ENCODE measurements at places on chromosomes 3 and 15.
A peak's percentile ranks its signal among the peaks of the same experiment; 100 is the strongest.

GRCh38 chr3:87047852-87048251 is 56.9 kb upstream of the VGLL3 start:
- no peak for DNase-seq

DNA sequence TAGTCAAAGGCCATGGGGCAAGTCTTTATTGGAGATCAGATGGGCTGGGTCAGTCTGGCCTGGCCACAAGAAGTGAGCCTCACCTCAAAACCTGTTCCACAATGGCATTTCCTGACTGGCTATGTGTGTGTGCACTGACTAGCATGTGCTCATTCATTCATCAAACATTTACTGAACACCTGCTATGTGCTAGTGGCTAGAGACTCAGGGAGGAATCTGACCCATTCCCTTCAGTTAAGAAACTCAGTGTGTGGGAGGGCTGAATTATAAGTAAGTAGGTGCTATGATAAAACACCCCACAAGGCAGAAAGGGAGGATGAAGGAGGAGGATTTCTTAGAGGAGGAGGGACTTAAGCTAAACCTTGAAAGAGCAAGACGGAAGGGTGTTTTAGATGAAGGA is 5.4 kb upstream of the CGNL1 start:
- DNase-seq = no peak

GRCh38 chr15:82532991-82533481 is 7.2 kb downstream of the RPS17 start:
- DNase-seq = no peak

- DNase-seq = no peak
Measured at GRCh38 chr3:141383555-141384129, 15.3 kb downstream of the ZBTB38 start.

- DNase-seq = no peak
Measured at GRCh38 chr3:104738271-104738670, 628.4 kb upstream of the ALCAM start.

DNA sequence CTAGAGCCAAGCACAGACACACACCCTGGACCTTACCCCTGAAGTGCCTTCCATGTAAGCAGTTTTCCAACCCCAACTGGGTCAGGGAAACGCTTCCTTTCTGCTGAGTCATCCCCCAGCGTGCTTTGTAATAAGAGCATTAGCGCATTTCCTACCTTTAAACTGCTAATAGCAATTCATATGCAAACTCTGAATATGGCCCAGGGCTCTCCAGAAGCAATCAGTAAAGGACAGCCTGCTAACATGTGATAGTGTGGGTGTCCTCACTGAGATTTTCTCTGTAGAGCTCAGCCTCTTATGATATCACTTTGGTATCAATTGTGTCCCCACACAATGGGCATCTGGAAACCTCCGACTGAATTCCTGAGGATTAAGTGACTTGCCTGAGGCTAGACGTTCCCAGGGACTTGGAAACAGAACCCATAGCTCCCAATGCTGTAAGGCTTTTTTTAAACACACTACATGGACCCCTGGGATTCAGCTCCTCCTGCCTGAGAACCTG is 5.6 kb downstream of the GABRB3 start:
- no peak for DNase-seq

GRCh38 chr3:40681658-40682055 is 156.9 kb downstream of the ZNF621 start:
- no peak for DNase-seq

DNA sequence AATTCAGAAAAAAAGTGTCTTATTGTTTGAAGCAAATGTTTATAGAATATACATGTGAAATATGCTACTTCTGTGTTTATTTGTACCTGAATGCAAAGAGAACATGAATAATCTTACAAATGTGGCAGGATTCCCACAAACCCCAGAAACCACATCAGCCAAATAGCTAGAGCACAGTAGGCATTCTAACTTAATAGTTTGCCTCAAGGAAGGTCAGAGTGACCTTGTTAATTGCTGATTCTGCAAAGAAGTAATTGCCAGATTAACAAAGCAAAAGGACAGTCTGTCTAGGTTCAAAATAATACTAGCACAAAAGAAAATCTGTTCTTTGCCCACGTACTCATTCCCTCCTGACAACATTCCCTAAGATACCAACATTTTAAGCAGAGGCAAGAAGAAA is 604.0 kb downstream of the PYDC2 start:
- no peak for DNase-seq

DNA sequence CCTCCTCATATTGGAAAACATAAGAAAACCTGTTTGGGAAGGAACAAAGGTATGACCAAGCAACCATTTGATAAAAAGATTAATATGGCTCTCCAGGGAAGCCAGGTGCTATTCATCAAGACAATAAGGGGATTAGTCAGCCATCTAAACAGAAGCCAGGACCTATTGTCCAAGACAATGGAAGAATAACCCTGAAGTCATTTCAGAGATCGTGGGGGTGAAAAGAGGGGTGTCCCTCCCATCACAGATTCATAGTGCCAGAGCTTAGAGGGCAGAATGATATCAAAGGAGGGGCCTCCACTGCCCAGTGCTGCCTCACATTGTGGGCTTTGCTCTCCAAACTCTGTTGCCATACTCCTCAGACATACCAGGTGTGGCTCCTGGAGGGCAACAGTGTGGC is 73.5 kb downstream of the DAPK2 start:
- DNase-seq = no peak

DNA sequence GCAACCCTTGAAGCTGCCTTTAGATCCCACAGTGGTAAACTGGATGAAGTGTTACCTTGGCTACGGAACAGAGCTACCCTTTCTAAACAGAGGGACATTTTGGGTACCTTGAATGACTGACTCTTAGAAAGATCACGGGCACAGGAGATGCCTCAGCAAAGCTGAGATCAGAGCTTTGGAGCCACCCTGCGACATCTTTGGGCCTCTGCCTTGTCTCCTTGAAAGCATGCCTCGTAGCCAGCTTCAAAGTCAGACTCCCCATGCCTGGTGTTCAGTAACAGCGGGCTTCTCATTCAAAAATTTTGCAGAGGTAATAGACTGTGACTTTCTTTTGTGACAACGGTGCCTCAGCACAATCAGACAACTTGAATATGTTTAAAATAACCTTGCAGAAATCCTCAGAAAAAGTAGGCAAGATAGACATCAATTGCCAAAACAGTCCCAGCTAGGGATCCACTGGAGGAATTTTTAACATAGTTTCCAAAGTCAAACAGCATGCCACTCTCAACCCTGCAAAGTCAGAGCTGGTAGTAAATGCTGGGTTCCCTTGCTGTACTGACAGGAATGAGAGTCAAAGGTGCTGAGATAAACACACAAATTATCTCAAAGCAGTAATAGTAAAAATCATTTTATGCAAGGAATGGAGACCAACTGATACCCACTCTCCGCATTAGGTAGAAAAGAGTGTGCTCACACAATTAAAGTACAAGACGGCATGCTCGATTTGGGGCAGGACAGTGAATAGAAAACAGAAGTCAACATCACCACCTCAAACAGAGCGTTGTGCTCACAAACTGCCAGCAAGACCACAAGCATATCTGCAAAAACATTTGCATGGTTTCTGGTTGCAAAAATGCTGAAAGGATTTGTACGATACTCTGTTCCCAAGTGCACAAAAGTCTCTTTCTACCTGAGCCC is 82.1 kb downstream of the MYO1E start:
- no peak for DNase-seq

DNA sequence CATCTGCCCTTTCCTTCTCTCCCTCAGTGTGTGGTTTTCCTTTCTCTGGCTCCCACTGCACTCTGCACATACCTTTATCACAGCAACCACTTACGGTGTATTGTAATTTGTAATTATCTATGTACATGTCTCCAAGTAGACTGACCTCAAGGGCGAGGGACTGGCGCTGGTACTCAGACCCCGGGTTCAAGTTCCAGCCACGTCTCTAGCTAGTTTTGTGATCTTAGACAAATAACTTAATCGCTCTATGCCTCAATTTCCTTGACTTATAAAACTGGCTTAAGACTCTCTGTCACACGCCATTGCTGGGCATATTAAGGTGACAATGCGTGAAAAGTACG is 607 bp upstream of the SENP2 start:
- DNase-seq = peak; percentile 28

- DNase-seq = no peak
Measured at GRCh38 chr3:11651477-11651876, 7.8 kb upstream of the VGLL4 start.

GRCh38 chr15:84988909-84989644 is 7.4 kb downstream of the PDE8A start:
- no peak for DNase-seq

DNA sequence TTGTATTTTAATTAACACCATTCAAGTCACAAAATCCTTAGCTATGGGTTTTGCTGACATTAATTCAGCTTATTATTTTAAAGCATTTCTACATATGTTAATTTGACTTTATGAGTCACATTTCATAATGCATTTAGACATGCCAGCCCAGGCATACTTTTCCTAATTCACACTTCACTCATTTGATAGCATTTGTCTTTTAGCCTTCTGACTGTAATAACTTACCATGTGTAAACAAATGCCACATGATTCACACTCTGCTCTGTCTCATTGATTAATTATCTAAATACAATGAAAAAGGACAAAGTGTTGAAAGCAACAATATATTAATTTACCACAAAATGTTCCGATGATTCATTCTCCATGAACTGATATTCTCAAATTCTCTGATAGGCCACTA is 927.8 kb upstream of the EPHA6 start:
- no peak for DNase-seq

DNA sequence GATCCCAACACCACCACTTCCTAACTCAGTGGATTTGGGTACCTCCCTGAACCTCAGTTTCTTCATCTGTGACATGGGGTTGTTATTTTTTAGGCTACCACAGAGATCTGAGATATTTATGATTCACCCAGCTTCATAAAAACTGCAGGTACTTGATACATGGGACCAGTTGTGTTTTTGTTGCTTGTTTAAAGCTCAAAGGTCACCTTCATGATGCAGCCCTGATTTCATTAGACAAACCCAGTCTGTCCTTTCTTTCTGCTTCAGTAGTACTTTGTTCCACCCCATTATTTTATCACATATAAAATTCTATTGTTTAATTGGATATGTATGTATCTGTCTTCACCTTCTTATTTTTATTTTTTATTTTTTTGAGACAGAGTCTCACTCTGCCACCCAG is 57.4 kb upstream of the C15orf61 start:
- no peak for DNase-seq

DNA sequence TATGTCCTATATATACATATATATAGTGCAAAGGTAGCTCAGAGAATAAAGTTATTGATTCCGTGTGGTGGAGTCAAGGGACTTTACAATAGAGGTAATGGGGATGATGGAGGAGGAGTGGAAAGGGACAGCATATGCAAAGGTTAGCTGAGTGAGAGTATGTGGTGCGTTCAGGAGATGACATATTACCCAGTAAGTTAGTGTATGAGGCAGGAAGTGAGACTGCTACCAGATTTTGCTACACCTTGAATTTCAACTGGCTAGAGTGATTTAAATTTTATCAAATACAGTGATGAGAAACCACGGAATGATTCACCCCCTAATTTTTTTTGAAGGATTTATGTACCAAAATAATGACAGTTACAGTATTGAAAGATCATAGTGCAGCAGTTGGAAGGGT is 2.8 kb downstream of the ACTL6A start:
- no peak for DNase-seq

DNA sequence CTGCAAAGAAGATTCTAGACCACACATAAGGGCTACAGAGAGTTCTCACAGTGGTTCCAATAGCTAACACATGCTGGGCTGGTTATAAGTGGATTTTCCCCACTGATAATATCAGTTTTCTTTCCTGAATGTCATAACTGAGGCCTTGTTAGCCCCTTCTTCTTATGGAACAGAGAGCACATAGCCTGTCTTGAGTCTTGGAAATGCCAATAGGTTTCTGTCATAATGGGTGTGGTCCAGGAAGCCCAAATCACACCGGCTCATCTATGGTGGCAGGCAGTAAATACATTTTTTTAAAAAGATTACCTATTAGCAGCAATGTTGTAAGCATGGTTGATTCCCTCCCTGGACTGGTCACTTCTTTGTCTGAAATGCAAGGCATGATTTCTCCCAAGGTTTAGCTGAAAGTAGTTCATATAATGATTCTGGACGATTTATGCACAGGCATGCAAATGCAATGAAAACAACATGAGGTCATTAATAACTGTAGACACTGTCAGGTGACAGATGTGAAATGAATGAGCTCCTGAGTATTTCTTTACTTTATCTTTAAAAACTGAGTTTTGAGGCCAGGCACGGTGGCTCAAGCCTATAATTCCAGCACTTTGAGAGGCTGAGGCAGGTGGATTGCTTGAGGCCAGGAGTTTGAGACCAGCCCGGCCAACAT is 67.2 kb upstream of the ATP2C1 start:
- DNase-seq = no peak

GRCh38 chr3:4633078-4634004 is 140.2 kb downstream of the ITPR1 start:
- DNase-seq = no peak

GRCh38 chr3:5051772-5052171 is 70.3 kb upstream of the ARL8B start:
- no peak for DNase-seq

- peak; percentile 86 for DNase-seq
Measured at GRCh38 chr3:56467108-56467507, 1.2 kb downstream of the ERC2 start.

DNA sequence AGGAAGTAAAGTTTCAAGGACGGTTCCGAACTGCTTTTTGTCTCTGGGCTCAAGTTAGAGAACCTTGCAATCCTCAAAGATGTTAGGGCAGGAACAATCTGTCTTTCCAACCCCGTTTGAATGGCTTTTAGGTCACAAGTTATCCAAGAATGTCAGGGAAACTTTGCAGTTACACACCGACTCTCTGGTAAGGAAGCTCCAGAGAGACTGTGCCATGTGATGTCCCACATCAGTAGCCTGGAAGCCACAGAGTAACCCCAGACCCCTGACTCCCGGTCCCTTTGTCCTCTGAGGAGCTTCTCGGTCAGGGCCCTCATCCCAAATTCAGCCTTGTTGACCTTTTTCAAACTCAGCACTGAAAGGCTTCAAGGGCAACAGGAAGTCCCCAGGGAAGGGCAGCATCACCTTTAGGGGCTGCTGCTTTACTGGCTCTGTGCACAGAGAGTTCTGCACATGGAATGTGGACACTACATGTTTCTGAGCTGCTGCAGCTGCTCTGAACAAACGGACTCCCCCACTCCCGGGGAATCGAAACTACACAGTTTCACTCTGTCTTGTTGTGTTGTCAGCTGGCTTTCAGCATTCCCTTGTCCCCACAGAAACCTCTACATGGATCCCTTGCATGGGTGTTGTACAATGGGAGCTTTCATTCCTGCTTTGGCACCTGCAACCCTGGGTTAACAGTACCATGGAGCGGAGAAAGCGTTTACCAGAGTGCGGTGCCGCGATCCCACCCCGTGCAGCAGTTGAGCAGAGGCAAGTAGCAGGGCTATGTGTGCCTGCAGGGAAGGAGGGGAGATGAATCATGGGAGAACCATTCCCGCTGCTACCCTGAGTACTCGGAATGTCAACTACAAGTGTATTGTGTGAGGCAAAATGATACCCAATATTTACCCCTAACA is 408.2 kb upstream of the THBS1 start:
- no peak for DNase-seq

GRCh38 chr15:39205506-39206371 is 375.1 kb upstream of the THBS1 start:
- DNase-seq = no peak

- no peak for DNase-seq
Measured at GRCh38 chr3:45640091-45640507, 45.5 kb downstream of the LIMD1 start.

GRCh38 chr3:187458921-187459320 is 90.7 kb downstream of the RTP4 start:
- DNase-seq = no peak

All from colonic mucosa (tissue), 4 donors.